Stimulated activated CD4-positive, alpha-beta T cell treated with anti-CD3 and anti-CD28 coated beads, Interleukin-4, amount 100 ng/mL, for 1 hour (primary cell): ENCODE measurements at places on chromosomes 11 and 22.

DNA sequence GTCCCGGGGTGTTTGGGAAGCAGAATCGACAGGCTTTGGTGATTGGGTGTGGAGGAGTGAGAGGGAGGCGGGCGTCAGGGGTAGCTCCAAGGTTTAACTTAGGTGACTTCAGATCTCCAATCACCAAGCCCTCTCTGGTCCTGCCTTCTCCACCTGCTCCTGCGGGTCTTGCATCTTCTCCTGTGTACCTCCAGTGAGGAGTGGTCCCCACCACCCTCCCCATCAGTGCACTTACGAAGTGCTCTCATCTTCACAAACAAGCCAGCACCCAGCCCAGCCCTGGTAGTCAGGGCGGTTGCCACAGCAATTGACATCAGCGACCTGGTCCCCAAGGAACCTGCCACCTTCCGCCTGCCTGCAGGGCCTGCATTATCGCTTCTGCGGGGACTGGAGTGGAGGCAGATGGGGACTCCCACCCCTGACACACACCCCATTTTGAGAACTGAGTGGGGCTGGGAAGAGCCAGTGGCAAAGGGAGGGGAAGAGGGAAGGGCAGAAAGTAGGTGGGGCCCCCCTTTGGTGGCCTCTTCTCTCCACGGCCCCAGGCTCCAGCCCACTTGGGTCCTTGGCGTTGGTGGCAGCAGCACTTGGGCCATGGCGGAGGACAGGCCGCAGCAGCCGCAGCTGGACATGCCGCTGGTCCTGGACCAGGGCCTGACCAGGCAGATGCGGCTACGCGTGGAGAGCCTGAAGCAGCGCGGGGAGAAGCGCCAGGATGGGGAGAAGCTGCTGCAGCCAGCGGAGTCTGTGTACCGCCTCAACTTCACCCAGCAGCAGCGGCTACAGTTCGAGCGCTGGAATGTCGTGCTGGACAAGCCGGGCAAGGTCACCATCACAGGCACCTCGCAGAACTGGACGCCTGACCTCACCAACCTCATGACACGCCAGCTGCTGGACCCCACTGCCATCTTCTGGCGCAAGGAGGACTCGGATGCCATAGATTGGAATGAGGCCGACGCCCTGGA, at the start of gene OMP:
OMP (plus strand) TSS at position 595 of the 965 bp plus-strand sequence; CDS start at position 595, 0 bp downstream.
- DNase-seq, result no peak

DNA sequence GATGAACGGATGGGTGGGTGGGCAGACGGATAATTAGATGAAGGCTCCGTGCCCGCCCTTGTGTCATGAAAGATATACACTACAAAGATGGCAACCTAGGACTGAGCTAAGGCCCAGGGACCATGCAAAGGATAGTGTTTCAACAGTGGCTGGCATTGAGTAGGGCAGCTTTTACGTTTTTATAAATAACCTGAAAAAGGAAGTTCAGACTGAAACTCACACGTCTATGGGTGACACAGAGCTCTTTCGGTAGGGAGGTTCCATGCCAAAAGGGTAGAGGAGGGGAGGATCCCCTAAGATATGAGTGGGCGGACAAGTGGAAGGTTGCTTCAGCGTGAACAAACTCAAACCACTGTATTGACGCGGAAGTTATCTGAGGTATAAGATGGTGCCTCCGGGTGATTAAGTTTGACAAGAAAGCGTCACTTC, 90.5 kb downstream of the UBASH3B start:
- DNase-seq, result peak; percentile 46

DNA sequence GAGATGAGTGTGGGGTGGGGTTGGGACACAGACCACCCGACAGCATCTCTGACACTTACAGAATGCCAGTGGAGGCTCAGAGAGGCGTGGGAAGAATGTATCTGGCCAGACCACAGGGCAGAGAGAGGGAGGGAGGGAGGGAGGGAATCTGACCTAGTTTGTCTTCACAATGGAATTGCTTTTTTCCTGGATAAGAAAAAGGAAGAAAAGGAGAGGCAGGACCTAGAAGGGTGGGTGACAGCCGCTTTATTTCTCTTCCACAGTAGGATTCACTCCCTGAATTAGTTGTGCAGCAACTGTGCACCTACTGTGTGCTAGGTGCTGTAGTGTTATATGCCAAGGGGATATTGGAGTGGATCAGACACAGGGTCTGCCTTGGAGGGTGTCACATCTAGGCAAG, 3.7 kb downstream of the KCNK4 start:
- DNase-seq, result no peak

GRCh38 chr11:112485280-112485679, 224.6 kb upstream of the PLET1 start:
- no peak for DNase-seq

DNA sequence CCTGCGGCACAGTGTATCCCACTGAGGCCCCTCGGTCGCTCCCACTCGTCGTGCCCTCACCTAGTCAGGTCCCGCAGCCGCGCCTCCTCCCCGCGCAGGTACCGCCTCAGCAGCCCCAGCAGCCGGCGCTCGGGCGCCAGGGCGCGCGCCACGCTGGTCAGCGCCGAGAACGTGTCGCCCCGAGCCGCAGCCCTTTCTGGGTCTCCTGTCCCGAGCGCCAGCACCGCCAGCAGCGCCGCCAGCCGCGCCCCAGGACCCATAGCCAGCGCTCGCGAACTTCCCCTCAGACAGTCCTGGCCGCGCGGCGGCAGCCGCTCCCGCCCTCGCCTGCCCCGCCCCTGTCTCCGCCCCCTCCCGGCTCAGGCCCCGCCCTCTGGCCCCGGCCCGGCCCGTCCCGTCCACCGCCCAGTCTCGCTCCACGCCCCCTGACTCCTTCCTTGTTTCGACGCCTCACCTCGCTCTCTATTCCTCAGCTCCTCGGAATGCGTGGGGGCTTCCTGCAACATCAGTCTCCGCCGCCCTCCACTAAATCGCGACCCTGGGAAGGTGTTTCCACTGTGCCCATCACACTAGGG, at the start of gene P4HA3:
P4HA3 (minus strand) TSS at position 289 of the 575 bp plus-strand sequence; CDS start at position 260, 29 bp downstream.
- DNase-seq, result peak; percentile 57

GRCh38 chr11:128691802-128692752, 1.8 kb upstream of the FLI1 start:
- DNase-seq, result no peak

DNA sequence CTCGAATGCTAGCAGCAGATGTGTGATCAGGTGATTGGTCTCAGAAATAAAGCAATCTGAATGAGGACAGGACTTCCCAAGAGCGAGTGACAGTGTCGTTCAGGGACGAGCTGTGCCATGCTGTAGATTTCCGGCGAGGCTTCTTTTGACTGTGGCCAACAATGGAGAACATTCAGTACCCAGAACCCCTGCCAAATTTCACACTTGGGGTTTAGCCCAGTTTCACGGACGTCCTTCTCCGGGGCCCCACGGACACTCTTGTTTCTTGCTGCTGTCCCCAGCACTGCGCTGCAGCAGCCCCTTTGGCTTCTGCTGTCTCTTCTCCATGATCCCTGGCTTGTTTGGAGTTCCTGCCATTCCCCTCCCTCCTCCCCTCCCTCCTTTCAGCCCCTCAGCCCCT, 115.1 kb upstream of the GRAMD1B start:
- no peak for DNase-seq

GRCh38 chr11:69374110-69374945, 80.4 kb downstream of the MYEOV start:
- no peak for DNase-seq

DNA sequence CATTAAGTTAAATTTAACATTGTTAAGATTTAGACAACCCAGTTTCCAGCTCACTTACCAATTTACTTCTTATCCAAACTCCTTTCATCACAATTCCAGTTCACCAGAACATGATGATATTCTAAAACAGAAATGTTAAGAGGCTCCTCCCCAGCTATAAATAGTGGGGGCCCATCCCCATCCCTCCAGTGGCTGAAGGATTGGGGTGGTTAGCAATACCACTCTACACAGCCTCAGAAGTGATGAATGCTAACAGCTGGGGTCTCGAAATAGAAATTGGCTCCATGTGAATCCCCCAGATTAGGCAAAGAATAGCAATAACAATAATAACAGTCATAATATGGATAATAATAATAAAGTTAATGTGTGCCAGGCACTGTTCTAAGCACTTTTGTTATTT, 97.9 kb upstream of the NCAM1 start:
- DNase-seq, result no peak

DNA sequence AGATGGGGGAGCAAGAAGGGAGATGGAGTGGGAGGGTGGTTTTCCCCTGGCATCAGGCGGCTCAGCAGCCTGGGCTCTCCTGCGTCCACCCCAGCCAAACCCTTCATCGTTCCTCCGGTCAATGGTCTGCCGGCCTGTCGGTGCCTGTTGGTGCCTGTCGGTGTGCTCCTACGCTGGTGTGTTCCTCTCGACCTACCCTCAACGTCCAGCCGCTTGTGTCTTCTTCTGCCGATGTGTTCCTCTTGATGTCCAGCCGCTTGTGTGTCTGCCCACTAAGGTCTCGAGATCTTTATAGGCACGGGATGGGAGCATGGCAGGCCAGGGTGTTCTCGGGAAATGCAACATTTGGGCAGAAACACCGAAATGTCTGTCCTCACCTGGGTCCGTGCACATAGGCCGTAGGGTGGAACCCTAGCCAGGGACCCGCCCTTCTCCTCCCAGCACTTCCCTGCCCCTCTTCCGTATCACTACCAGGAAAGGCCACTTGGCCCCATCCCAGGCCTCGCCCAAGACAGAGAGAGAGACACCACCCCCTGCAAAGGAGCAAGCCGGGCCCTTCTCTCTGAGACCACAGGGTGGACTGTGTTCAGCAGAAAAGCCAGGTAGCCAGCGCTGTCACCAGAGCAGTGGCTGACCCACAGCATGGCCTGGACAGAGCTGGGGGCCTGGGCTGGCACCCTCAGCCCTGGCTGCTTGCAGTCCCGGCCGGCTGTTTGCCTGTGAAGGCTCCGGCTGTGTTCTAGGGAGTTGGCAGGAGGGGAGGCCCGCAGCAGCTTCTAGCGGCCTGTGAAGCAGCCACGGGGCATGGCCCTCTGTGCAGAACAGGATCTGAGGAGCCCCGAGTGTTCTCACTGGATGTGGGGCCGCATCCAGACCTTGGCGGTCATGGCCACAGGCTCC, 61.6 kb upstream of the KCNQ1OT1 start:
- DNase-seq, result no peak

DNA sequence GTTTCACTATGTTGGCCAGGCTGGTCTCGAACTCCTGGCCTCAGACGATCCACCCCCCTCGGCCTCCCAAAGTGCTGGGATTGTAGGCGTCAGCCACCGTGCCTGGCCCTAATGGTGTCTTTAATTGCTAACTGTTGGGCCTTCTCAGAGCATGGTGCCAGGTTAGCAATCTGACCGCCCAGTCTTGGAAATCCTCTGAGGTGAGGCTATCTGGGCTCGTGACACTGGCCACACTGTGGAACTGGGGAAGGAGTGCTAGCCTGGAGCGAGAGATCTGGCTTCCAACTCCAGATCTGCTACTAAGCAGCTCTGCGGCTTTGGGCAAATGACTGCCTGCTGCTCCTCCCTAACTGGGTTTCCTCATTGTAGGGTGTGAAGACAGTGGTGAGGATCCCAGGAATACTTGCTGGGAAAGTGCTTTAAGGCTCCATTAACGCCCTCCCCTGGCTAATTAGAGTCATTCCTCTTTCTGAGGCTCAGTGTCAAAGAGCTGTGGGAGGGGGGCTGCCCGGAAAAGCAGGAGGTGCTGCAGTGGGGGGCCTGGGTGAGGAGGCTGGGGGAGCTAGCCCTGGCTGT, 35.4 kb downstream of the CHRDL2 start:
- DNase-seq, result no peak

DNA sequence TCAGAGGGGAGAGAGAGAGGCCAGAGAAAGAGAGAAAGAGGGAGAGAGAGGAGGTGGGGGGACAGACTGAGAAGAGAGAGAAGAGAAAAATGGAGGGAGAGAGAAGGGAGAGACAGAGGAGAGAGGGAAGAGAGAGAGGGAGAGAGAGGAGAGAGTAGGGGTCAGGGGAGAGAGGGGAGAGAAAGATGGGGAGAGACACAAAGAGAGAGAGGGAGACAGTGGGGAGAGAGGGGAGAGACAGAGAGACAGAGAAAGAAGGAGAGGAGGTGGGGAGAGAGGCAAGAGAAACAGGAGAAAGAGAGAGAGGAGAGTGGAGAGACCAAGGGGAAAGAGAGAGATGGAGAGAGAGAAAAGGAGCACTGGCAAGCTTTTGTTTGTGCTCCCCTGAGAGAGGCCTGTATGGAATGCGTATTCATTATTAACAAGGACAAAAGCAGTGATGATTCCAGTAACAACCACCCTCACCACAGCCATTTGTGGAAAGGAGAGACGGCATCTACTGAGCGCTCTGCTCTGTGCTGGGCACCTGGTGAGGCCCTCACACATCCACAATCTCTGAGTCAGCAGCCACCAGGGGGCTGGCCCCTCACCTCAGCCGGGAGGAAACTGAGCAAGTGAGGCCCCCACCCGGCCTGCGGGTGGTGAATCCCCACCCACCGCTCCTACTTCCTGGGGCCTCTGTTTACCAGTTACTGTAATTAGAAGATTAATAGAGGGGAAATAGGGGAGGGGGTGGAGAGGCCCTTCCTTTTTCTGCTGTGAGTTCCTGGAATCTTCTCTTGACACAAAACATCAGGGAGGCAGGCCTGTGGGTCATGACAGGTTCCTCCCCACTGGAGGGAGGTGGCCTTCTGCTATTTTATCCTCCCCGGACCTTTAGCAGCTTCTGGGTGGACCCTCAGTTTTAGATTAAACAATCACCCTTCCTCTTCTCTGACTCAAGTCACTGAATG, 14.6 kb upstream of the MIAT start:
- peak; percentile 78 for DNase-seq

DNA sequence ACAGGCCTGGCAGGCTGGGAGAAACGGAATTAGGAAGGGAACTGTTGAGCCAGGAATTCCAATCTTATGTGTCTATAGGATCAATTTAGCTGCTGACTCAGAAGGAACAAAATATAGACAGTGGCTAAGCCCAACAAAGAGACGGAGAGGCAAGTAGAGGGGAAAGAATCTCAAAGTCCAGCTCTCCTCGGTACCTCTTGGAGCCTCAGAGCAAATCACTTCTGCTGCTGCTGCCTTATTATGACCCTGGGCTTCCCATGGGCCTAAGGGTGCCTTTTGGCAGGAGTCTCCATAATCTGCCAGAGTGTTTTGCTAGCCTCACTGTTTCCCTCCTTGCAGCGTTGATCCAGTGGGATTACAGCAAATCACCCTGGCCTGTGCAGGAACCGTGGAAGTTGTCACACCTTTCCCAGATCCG, 31.7 kb downstream of the PAX6 start:
- no peak for DNase-seq

- DNase-seq, result no peak
These were observed 5.3 kb downstream of the BIRC3 start for GRCh38 chr11:102322560-102322959.

- peak; percentile 74 for DNase-seq
These were observed 24.1 kb upstream of the SUSD2 start for GRCh38 chr22:24156913-24157821.

- no peak for DNase-seq
These were observed 605 bp upstream of the FDX1 start for GRCh38 chr11:110428956-110429730.

DNA sequence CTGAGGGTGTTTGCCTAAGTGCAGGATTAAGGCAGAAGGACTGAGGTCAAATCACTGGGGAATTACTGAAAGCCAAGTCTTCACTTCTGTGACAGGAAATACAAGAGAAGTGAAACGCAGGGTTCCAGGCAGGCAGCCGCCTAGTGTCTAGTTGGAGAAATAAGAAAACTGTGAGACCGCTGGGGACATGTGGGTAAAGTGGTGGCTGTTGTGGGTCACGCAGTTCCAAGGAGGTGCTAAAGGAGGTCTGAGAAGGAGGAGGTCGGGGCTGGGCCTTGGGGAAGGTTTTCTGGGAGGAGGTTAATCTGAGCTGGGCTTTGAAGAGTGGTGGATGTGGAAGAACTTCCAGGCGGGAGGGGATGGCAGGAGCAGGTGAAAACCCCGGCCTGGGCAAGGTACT, 11.2 kb downstream of the MCM5 start:
- no peak for DNase-seq
